ENCODE measurements at places on chromosomes 7 and 10. TPM values are rescaled to one million over a fixed set of nuclear protein-coding genes. Genes with fewer than 3 reads are reported as not detected.

GRCh38 chr7:2435146-2435545 is 31.7 kb downstream of the CHST12 start:
- no peak for DNase-seq

DNA sequence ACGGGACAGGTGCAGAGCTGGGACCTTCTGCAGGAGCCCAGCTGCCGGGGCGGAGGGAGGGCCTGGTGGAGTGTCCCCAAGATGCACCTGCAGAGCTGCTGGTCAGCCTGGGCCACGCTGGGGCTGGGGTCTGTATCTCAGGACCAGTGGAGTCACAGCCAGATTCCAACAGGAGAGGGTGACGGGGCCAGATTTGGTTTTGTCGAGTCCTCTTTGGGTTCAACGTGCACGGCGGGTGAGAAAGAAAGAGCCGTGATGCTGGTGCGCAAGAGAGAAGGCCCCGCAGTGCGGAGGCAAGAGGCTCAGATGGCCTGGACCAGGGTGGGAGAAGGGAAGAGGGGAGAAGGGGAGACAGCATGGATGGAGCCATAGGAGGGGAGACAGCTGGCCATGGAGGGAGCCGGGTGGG is 462.9 kb downstream of the PTPRN2 start:
- no peak for DNase-seq

- no peak for DNase-seq
Measured at GRCh38 chr7:2269991-2270460, 28.0 kb downstream of the NUDT1 start.

DNA sequence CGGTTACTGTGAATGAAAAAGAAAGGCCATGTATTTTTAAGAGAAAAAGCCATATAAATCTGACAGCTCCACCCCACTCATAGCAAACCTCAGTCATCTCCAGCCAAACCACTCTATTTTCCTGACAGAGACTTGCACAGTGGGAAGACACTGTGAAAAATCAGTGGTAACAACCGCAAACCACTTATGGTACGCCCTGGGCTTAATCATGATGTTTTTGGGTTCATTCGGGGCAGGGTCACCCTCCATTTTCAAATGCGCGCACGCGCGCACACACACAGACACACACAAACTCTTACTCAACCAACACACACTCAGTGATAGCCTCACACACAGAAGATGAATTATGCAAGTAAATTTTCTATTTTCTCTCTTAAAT is 82.1 kb upstream of the HPS1 start:
- no peak for DNase-seq

GRCh38 chr7:75878312-75878768 is 494 bp upstream of the RHBDD2 start:
- DNase-seq: no peak

GRCh38 chr7:158358926-158359645 is 228.5 kb downstream of the PTPRN2 start:
- no peak for DNase-seq

DNA sequence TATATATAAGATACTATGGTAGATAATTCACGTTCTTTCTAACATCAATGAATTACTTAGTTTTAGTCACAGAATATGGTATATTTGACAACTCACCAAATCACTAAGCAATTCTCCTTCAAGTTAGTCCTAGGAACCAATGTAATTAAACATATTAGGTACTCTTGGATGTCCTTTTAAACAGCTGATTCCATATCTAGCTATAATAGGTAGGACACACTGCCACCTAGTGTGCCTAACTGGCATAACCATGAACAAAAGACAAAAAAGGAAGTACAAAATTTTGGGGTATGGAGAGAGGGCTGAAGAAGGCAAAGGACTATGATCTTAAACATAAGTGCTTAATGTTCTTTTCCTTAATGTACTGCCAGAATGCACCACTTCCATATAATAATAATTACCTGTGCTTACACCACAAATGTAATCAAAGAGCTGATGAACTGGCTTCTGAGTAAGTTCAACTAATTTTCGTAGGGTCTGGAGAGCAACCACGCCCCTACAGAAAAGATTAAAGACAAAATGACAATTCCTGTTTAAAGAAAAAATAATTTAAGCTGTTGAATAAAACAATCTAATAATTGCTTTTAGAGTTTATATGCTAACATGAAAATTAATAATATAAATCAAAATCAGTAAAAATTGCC is 28.7 kb downstream of the PNPLA8 start:
- DNase-seq: peak; percentile 21

DNA sequence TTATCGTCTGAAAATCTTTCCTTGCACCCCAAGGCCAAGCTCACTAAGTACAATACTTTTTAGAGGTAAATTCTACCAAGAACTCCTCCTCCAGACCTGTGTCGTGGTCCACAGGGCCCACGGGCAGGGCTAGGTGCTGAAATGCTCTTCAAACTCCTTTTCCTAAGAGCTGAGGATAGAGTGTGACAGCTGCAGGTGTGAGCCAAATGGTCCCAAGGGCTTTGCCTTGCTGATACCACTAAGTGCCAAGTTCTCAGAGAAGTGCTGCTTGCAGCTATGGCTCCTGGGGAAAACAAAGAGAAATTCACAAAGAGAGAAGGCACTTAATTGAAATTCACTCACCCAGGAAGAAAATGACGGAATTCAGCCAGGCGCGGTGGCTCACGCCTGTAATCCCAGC is 868.9 kb upstream of the AUTS2 start:
- DNase-seq: no peak

GRCh38 chr10:74084955-74085354 is 65.7 kb downstream of the AP3M1 start:
- DNase-seq: no peak

DNA sequence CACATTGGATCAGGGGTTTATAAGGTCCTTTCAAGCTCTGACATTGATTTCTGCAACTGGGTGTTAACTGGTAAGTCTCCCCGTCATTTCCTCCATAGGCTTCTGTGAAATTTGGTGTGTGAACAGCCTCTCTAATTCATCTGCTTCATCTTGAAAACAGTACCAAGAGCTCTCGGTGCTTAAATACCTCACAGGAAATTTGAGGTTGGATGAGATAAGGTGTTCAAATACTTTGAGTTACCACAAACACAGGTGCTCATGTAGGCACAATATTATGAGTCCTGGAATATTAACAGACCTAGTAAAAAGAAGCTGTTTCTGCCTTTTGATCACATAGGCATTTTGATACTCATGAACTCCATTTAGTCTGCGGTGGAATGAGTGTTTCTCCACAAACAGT is 85.2 kb downstream of the RTKN2 start:
- no peak for DNase-seq

- peak; percentile 23 for DNase-seq
Measured at GRCh38 chr10:112801748-112802147, 148.3 kb upstream of the TCF7L2 start.

DNA sequence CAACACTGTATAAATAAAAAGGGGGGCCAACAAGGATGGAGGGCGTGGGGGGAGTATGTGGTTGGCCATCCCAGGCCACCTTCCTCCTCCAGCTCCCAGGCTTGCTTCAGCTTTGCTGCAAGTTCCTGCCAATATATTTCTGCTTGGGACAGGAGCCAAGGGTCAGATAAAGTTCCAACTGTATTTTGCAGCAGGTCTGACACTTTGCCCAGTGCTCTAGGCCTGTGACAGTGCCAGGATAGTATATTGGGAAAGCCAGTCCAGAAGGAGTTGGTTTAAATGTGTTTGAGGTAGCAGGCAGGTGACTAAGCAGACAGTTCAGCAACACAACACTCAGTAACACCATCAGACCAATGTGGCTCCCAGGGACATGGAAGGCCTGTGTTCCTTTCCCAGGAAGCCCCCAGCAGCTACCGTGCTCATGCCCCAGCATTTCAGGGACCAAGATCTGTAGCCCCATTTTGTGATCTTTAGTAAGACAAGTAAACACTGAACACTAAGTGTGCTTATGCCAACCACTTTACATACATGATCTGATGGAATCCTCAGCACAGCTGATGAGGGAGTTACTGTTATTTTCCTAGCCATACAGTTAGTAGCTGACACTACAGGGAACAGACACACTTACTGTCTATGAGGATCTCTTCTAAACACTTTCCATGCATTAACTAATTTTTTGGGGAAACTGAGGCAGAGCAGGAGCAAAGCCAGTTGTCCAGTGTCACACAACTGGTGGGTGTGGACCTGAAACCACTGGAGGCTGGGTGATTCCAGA is 38.9 kb downstream of the DNAJB12 start:
- peak; percentile 69 for DNase-seq

- DNase-seq: peak; percentile 35
Measured at GRCh38 chr7:151429560-151430331, 10.2 kb downstream of the CRYGN start.

DNA sequence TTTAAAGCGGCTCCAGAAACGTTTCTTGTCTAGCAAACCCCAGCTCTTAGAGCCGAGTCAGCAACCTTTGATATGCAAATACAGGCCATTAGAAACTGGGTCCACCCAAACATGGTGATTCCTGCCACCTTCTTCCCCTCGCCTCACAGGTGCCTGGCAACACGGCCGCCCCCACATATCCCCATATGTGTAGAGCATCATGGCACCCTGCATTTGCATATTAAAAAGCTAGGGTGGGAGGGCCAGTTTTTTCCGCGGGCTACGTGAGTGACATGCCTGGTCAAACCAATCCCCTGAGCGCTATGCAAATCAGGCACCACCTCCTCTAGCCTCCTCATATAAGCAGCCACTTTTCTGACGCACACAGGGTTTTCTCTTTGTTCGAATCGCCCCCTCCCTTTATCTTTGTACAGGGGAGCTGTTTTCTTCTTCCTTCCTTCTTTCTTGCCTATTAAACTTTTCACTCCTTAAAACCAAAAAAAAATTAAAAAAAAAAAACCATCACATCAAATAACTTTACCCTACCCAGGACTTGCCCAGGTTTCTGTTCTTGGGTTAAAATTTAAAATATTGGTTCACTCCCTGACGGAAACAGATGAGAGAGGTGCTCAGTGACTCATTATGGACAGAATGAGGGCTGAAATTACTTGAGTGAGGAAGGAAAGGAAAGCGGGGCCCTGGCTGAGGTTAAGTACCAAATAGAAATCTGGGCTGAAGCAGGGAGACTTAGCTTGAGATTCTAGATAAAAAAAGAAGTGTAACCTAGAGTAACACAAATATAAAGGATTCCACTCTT is 59.8 kb downstream of the COA1 start:
- peak; percentile 26 for DNase-seq

- DNase-seq: no peak
Measured at GRCh38 chr7:64886956-64887545, 16.0 kb upstream of the ZNF273 start.

DNA sequence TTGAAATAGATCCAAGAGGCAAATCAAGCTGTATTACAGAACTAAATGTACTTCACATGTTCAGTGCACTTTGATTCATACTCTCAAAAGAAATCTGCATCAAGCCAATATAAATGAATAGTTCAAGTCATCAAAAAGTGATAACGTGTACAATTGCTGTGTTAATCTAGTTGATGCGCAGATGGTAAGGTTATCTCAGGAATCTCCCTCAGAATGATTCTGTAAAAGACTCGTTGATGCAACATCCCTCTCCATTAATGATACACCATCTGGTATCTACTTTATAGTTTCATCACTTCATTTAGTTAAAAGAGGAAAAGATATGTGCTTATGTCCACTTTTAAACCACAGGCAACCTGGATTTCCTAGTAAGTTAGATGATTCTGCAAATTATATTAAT is 200.6 kb downstream of the CHCHD3 start:
- no peak for DNase-seq

GRCh38 chr7:85135977-85136376 is 50.9 kb downstream of the SEMA3D start:
- DNase-seq: no peak

GRCh38 chr7:4129481-4130122 is 552.5 kb upstream of the FOXK1 start:
- no peak for DNase-seq

DNA sequence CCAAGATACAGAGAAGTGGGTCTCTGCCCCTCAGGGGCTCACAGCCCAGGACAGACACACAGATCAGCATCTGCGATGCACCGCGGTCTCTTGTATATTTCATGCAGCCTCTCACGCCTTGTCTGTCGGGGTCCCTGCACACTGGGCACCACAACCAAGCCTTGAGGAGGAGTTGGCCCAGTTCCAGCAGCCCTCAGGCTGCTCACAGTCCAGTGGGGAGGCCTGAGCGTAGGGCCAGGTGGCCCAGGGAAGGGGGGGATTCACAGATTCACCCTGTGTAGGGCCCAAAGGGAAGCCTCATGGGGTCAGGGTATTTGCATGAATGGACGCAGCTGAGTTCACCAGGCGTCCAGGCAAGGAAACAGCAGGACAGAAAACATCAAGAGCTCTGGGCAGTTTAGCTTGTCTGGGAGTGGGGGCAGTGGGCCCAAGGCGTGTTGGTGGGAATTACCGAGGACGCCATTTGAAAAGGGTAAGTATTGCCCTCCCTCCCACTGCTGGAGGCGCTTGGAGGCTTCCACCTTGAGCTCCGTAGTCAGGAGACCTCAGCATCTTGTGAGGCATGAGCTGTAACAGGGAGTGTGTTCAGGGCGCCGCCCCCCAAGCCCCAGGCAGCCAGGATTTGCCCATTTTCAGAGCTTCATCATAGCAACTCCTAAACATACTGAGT is 129.1 kb upstream of the CHST15 start:
- DNase-seq: peak; percentile 37

DNA sequence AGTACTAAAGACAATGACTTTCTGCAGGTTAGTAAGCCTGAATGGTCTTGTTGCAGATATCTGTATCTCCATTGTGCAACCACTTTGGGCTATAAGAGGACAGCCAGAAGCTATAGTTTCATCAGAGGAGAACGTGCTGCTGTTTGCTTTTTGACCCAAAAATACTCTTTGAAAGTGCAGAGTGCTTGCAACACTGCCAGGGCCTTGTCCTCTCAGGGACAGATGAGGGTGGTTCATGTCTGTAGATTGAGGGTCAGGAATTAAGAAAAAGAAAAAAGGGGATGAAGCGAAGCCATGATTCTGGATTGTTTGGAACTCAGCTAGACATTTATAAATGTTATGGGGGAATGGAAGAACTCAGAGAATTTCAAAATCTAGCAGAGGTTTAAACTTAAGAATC is 212.5 kb downstream of the SEC23IP start:
- no peak for DNase-seq

GRCh38 chr10:63636812-63637211 is 115.6 kb downstream of the REEP3 start:
- DNase-seq: no peak

- no peak for DNase-seq
Measured at GRCh38 chr7:48085433-48085791, 3.7 kb upstream of the UPP1 start.

GRCh38 chr7:21261627-21262594 is 166.0 kb upstream of the SP4 start:
- peak; percentile 25 for DNase-seq

- DNase-seq: no peak
Measured at GRCh38 chr10:1210667-1211066, 154.5 kb downstream of the WDR37 start.

GRM3 gene
- not detected for total RNA-seq

AZGP1 gene
- 17.1 TPM for total RNA-seq

RAB19 gene
- 87.9 TPM for total RNA-seq

PDK4 gene
- 510 TPM for total RNA-seq

LLCFC1 gene
- total RNA-seq: not detected

DYNC1I1 gene
- 6.6 TPM for total RNA-seq

CDC14C gene
- total RNA-seq: not detected

COPG2 gene
- 19.7 TPM for total RNA-seq

CLRN3 gene
- 104 TPM for total RNA-seq

INHBA gene
- 1.1 TPM for total RNA-seq

CC2D2B gene
- 1.6 TPM for total RNA-seq

Data from transverse colon (tissue), 4 donors.